Anterior cingulate cortex (tissue), 58 donors: ENCODE measurements at places on chromosomes 13 and 19.

GRCh38 chr19:2338751-2339643 is 10.5 kb downstream of the SPPL2B start:
- DNase-seq, result no peak

DNA sequence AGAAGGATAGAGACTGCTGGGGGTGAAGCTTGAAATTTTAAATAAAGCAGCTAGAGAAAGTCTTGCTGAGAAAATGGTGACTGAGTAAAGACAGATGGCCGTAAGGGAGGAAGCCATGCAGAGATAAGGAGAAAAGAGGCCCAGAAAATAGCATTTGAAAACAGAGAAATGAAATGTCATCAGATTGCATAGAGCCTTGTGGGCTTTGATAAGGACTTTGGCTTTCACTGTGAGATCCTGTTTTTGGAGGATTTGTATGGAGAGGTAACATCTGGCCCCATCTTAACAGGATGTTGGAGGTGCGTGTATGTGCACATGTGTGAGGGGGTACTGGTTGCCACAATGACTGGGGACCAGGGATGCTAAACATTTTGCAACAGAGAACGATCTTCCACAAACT is 19.5 kb upstream of the ATP8A2 start:
- no peak for DNase-seq

DNA sequence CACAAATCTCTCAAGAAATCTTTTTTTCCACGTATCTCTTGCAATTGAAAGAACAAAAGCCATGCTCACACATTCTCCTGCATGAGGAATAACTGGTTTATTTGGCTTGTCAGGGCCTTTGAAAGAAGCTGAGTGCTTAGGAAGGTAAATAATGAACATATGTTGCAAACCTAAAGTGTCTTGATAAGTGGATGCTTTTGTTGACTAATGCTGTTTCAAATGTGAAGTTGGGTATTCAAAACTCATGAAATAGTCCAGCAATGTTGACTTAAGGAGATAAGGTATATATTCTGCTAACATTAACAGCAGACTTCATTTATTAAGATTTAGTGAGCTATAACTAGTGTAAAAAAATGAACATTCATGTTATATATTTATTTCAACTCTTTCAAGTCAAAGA is 1792.7 kb upstream of the MIR17HG start:
- no peak for DNase-seq

DNA sequence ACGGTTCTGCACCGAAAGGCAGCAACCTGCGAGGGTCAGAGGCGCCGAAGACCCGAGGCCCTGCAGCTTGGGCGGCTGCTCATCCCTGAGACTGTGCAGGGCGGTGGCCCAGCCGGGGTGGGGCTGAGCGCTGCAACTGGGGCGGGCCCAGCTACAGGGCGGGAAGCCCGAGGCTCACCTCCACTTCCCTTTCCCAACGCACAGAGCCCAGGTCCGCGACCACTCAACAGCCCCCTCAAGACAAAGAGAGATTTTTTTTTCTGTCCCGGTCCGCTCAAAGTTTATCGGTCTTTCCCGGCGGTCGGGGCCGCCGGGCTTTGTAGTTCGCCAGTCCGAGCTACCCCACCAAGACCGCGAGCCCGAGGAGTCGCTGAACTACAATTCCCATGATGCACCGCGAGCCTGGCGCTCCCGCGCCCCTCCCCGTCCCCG is 573 bp downstream of the KATNAL1 start:
- DNase-seq, result peak; percentile 85

- no peak for DNase-seq
These were observed 546 bp downstream of the UBXN6 start for GRCh38 chr19:4456843-4457653.

- no peak for DNase-seq
These were observed 47.3 kb downstream of the BRCA2 start for GRCh38 chr13:32362574-32362973.

- no peak for DNase-seq
These were observed 4.0 kb downstream of the EBI3 start for GRCh38 chr19:4233282-4233853.

DNA sequence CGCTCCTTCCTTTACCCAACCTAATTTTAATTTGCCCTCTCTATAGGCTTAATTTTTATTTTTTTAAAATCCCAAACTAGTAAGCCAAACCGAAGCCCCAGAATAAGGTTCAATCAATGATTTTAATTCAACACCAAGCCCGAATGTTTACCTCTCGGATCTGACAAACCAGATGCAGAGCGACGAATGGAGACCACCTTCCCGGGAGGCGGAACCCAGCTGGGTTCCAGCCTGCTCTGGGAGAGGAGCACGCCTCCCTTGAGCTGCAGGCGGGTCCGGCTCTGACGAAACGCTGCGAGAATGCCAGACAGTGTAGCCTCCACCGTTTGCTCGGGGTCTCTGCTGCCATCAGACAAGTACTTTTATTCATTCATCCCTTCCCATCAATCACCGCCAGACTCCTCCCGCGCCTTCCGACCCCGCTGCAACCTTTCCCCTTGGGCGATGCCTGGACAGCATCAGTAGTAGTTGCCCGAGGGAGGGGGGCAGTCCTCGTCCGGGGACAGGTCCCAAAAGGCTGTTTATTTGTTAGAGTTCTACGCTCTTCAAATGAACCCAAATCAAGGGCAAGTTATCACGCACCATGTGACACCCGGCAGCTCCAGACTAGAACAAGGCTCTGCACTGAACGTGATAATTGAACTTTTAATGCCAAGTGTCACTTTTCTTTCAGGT is 752 bp upstream of the EDNRB start:
- DNase-seq, result peak; percentile 35

DNA sequence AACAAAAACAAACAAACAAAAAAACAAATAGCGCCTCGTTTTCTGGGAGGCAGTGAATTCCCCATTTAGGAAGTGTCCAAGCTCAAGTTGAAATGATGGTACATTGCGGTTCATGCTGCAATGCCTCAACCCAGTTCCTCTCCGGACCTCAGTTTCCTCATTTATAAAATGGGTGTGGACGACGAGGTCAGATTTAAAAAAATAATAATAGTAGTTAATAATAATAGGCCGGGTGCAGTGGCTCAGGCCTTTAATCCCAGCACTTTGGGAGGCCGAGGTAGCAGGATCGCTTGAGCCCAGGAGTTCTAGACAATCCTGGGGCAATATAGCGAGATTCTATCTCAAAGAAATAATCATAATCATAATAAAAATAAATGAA is 15.5 kb upstream of the ERCC1 start:
- no peak for DNase-seq

GRCh38 chr13:98542568-98543377 is 34.1 kb downstream of the STK24 start:
- DNase-seq, result no peak

DNA sequence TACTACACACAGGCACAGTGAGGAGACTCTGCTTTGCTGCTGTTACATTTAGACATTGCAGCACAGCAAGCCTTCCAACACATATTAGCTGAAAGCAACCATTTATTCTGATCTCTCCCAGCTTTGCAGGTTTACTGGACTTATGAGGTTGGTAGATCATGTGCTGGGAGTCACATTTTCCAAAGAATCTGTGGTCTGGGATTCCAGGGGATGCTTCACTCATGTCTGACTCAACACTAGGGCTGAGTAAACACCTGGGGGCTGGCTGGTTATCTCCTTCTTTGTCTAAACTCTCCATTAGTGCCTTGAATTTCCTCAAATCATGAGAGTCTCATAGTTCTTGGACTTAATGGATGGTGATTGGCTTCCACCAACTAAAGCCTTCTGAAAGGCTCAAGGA is 5.4 kb upstream of the LGALS13 start:
- no peak for DNase-seq

DNA sequence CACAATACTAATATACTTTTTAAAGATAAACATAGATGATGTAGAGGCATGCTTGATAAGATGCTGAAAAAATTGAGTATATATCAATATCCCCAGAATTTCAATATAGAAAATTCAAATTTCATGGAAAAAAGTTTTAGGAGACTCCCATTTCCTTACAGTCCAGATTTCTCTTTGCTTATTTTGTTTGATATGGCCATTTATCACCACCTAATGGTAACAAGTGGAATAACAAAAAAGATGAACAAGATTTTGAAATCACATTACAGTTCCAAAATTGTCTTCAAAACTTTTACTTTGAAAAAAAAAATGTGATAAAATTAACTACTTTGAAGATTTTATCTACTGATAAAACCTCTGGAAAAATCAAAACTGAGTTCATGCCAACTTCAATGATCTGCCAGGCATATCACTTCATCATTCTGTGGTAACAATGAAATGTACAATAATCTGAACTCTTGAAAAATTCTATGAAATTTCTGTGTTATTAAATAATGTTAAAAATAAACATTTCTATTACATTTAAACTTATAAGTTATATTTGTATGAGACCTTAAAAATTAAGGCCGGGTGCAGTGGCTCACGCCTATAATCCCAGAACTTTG is 17.5 kb downstream of the MIPEP start:
- no peak for DNase-seq

DNA sequence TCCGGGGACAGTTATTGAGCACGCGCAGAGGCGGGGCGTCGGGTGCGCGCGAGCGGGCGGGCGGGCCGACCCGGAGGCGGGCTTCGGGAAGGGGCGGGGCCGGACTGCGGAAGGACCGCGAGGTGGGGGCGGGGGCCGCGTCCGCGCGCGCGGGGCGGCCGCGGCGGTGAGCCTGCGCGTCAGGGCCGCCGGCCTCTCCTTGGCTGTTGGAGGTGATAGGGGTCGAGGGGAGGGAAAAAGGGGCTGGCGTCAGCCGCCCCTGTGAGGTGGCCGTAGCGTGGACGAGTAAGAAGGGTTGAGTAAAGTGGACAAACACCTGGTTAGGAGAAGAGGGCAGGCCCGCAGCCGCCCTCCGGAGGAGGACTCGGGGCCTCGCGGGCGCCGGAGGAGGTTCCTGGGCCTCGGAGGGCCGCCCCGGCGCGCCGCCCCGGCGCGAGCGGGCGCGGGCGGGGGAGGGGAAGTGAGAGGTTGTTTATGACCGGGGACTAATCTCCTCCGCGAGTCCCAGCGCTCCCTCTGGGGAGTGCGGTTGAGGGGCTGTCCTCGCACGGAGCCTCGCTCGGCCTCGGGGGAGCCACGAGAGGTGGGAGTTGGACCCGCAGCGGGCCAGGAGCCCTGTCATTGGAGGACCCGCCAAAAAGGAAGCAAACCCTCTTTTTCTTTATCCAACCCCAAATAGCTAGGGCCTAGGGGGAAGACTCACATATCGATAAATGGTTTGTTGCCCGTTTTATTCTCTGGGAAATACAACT is 547 bp upstream of the INTS6 start:
- DNase-seq, result no peak

GRCh38 chr19:13051557-13052165 is 51.0 kb downstream of the LYL1 start:
- no peak for DNase-seq
